ENCODE measurements at places on chromosomes 11 and 22. TPM values are rescaled to one million over a fixed set of nuclear protein-coding genes. Genes with fewer than 3 reads are reported as not detected.

GRCh38 chr22:27835446-27835845 lies 33.9 kb upstream of the MN1 start:
- no peak for DNase-seq

GRCh38 chr11:126943316-126943715 lies 57.3 kb downstream of the KIRREL3 start:
- DNase-seq: no peak

DNA sequence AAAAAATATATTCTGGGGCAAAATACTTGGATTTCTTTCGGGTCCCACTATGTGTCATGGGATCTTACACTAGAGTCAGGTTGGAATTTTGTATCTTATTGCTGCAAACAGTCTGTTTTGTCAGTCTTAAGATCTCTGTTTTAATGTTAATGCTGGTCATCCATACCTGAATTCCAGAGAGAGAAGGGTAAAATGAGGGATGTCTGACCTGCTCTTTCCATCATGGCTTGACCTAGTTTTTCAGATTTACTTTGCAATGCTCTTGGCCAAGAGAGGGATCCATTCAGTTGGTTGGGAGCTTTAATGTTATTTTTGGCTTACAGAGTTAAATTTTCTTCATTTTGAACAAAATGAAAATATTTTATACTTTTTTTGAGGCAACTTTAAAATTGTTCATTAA lies 117.2 kb downstream of the CASP12 start:
- no peak for DNase-seq

- no peak for DNase-seq
Observed at GRCh38 chr11:45485070-45485707, 180.2 kb downstream of the CHST1 start.

GRCh38 chr11:111797145-111797581 lies 31.0 kb upstream of the PPP2R1B start:
- DNase-seq: peak; percentile 25

DNA sequence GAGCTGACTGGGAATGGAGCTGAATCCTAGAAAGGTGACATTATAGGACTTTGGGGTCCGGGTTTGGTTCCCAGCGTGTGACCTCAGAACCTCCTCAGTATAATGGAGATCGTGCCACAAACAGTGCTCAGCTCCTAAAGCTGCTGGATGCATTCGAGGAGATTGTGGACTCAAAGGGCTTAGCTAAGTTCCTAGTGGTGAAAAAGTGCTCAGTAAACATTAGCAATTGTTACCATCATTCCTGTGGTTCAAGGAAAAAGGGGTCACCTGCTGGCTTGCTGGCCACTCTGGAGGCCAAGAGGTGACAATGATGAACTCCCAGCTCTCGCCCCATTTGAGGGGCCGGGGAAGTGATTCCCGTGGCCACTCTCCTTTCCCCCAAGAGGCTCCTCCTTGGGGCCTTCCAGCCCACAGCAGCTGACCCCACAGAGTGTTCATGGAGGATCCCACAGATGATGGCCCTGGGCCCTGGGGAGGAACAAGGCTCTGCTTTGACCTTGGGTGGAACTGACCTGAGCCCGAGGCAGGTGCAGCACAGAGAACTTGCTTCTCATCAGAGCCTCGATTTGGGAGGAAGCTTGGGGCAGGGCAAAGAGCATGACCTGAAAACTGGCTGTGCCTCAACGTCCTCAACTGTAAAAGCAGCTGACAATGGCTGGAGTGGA lies 40.1 kb downstream of the TRIM29 start:
- no peak for DNase-seq

DNA sequence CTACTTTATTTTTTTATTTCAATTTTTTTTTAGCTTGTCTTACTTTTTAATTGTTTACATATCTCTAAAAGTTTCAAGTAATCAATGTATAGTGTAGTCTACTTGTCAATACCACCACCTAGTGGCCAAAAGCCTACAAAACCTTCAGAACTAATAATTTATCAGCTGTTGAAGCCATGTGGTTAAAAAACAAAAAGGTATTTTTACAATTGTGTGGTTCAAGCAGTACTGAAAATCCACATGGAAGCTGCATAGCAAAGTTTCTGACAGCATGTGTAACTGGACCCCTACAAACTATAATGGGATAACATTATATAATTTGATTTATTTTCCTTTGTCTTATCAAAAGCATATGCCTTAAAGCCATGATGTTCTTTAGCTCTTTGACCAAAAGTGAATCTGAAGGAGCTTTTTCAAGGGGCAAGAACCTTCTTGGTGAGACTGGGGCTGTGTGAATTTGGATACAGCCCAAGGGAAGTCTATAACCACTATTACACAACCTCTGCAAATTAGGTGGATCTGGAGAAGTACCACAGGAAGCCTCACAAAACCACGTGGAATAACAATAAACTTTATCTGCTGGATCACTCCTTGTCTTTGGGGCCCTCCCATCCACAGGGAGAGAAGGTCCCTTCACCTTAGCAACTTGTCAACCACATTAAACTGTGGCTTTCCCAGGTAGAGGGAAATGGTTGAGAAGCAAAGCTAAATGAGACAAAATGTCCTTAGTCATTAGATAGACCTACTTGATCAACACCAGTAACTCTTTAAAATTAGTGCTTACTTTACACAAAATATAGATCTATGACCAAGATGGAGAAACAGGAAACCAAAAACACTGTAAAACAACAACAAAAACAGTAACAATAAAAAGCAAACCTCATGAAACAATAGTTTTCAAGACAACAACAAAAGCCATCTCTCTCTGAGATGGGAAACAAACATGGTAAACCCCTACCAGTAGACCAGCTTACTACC lies 9.9 kb downstream of the NARS2 start:
- no peak for DNase-seq

DNA sequence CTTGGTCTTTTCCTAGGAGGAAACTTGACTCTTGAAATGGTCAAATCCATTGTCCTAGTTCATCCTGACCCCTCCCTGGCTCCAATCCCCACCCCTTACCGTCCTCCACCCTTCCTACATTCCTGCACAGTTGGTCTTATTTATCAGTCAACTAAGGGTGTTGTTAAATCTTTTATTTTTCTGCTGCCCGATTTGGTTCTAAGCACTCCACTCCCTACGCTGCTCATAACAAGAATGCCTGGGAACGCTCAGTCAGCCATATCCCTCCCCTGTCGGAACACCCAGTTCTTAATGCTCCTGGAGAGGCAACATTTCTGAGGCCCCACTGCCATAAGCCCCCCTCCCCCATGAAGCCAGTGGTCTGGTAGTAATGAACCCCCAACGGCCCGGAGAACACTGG lies 9.7 kb downstream of the EHF start:
- no peak for DNase-seq

DNA sequence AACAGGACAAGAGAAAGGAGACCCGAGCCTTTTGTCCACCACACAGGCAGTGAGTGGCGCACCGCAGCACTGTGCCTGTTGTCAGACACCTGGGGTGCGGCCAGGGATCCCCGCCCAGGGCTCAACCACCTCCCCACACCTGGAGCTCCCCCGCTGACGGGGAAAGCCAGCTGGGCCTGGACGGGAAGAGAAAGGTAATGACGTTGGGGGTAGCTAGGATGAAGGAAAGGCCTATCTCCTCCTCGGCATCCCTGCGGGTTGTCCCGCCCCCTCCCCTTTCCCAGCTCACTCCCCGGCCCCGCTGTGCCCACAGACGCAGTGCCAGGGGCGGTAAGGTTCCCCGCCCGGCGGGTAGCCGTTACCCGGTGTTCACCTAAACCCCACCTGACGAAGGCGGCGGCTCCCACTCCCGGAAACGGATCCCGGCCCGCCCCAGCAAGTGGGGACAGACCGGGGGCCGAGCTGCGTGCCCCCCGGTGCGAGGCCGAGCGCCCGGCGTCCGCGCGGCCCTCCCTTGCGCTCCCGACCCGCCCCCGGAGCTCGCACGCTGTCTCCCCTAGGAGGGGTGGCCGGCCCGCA lies 495 bp downstream of the HYOU1 start:
- no peak for DNase-seq

GRCh38 chr11:67997475-67997921 lies 6.4 kb downstream of the UNC93B1 start:
- DNase-seq: no peak

DNA sequence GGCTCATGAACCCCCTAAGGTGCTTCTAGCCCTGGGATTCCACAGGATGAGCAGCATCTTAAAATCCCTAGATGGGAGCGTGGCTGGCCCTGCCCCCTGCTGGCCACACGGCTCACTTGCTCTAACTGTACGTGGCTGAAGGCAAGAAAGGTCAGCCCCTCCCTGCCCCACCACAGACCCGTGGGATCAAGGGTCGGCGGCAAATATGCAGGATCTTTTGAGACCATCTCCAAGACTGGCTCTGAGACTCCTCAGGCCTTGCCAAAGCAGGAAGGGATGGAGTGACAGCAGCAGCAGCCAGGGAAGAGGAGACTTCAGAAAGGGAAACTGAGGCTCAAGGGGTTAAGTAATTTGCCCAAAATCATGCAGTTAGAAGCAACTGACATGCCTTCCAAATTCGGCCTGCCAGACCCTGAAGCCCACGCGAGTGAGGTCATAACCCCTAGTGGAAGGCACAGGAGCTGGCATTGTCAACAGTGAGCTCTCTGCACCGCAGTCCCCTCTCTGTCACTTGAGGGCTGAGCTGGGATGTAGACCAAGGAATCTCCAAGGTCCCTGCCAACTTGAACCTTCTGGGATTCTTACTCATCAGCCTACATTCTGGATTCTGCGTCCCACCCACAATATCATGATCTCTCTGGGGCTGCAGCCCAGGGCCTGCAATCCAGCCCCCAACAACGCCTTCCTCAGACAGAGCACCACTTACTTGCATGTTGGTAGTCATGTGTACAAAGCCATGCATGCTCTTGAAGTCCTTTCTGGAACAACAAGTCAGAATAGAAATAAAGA lies 31.4 kb downstream of the CREB3L1 start:
- no peak for DNase-seq

GRCh38 chr11:59358595-59358994 lies at the start of gene OR5AN1:
Gene OR5AN1 (plus strand): TSS chr11:59358895. CDS start chr11:59364459, 5,564 bp downstream.
- no peak for DNase-seq

DNA sequence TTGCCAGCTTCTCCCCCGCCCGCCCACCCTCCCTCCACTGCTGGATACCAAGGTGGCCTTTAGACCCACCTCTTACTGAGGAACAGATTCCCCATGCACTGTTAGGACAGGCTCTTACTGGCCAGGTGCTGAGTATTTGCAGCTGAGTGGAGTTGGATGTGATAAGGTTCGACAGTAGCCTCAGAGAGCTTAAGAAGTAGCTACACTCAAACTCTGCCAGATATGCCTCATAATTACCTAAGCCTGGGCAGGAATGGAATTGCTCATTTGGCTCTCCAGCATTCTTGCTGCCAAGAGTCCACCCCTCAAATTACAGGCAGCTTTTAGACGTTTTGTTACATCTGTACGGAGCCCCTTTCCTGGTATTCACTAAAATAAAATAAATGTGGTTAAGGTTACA lies 9.6 kb downstream of the FAM181B start:
- no peak for DNase-seq

DNA sequence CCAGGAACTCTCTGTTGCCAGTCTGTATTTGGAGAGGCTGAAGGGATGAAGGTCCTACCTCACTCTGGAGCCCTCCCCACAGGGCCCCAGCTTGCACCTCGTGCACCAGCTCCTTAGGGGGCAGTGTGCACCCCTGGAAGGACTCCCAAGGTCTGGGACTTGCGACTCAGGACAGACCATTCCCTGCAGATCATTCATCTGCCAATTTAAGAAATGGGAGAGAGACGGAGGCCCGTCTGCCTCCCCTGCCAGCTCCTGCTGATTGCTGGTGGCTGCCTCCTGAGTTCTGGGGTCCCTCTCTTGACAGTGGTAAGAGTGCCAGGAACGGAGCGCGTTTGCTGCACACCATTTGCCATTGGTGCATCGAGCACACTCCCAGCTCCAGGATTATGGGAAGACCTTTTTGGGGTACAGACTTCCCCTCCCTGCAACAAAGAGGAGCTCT lies 27.4 kb upstream of the MALAT1 start:
- no peak for DNase-seq

DNA sequence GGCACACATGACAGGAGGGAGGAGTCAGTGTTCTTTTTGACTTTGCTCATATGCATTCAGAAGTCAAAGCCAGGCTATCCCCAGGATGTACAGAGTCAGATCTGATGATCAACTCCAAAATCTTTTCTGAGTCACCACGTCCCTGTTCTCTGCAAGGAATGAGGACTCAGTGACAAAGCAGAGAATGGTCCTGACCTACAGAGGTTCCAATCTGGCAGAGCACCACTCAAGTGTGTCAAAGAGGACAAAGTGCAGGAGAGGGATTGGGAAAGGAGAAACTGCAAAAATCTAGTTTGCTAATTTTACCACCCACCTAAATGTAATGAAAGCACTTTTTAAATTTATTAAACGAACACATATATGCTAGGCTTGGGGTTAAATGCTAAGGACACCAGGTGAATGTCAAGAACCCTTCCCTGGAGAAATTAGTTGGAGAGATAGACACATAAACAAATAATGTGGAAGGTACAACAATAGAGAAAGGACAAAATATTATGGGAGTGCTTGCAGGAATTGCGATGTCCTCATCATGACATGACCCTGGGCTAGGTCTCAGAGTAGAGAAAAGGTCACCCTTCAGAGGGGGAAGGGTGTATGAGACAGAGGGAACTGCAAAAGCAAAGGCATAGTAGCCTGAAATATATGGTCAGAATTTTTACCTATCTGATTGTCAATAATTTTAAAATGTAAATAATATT lies 56.3 kb downstream of the MTNR1B start:
- DNase-seq: no peak

GRCh38 chr11:133903056-133903455 lies 53.7 kb downstream of the IGSF9B start:
- DNase-seq: no peak

- DNase-seq: peak; percentile 42
Observed at GRCh38 chr11:1705126-1706052, 8.4 kb downstream of the KRTAP5-6 start.

- DNase-seq: no peak
Observed at GRCh38 chr22:37371491-37371890, 55.8 kb downstream of the ELFN2 start.

DNA sequence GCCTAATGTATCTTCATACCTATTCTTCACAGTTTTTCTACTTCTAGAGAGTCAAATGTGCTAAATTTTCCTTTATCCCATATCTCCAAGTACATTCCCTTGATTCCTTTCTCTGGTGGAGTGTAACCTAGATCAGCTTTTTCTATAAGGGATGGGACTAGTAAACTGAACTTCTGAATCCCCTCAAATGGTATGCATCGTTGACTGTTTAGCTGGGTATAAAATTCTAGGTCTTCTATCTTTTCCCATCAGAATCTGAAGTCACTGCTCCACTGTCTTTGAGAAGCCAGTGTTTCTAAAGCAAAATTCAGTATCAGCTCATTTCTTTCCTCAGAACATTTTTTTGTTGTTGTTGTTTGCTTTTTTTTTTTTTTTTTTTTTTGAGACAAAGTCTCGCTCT lies 1256.8 kb downstream of the BRD1 start:
- no peak for DNase-seq

GRCh38 chr11:8503910-8504364 lies 90.1 kb downstream of the STK33 start:
- no peak for DNase-seq

- no peak for DNase-seq
Observed at GRCh38 chr11:31887180-31887579, 76.1 kb upstream of the PAX6 start.

POU2AF3 gene
- 0.25 TPM for total RNA-seq

TRIM48 gene
- total RNA-seq: not detected

TSSK2 gene
- not detected for total RNA-seq

CREB3L1 gene
- total RNA-seq: 4.5 TPM

POU2AF1 gene
- not detected for total RNA-seq

CDC42EP2 gene
- 46.4 TPM for total RNA-seq

TMPRSS6 gene
- total RNA-seq: not detected

DDI1 gene
- not detected for total RNA-seq

SBF1 gene
- 127 TPM for total RNA-seq

PRRG4 gene
- 3.7 TPM for total RNA-seq

ST14 gene
- 98.4 TPM for total RNA-seq

C11orf87 gene
- total RNA-seq: not detected
